ENCODE measurements at places on chromosomes 16 and 17.

GRCh38 chr16:11151885-11152629 is 103.9 kb downstream of the SOCS1 start:
- H3K4me1 ChIP-seq = peaks cover 6% of the 10 kb centered on the region
- no peak for DNase-seq
- H3K36me3 ChIP-seq = no peaks in the 10 kb centered on the region
- no peaks in the 10 kb centered on the region for H3K27me3 ChIP-seq

DNA sequence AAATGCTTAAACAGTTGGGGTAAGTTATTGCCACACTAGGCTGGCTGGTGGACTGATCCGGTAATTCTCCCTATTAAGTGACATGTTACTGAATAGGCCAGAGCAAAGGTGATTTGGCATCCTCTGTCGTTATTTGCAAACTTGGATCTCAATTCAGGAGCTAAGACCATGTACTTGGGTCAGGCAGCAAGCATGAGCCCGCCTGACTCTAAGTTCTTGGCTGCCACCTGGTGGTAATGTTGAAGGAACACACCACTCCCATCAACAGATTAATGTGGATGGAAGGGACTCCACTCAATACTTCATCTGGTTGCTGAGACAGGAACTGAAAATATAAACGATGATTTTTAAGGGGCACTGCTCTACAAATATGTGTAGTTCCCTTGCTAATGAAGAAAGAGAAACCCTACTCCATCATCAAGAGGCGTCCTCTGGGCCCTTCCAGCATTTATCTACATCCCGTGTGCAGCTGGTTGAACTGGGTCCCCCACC is 70.8 kb downstream of the EMP2 start:
- H3K36me3 ChIP-seq = no peaks in the 10 kb centered on the region
- peak; percentile 75 for DNase-seq
- H3K4me3 ChIP-seq = no peak overlapping the region
- H3K4me1 ChIP-seq = no peaks in the 10 kb centered on the region
- no peak overlapping the region for H3K27ac ChIP-seq

- DNase-seq = no peak
- no peaks in the 10 kb centered on the region for H3K36me3 ChIP-seq
- no peaks in the 10 kb centered on the region for H3K4me1 ChIP-seq
- H3K27me3 ChIP-seq = no peaks in the 10 kb centered on the region
- no peak overlapping the region for H3K4me3 ChIP-seq
- H3K27ac ChIP-seq = no peak overlapping the region
Measured at GRCh38 chr17:63486317-63487013, 9.6 kb downstream of the ACE start.

DNA sequence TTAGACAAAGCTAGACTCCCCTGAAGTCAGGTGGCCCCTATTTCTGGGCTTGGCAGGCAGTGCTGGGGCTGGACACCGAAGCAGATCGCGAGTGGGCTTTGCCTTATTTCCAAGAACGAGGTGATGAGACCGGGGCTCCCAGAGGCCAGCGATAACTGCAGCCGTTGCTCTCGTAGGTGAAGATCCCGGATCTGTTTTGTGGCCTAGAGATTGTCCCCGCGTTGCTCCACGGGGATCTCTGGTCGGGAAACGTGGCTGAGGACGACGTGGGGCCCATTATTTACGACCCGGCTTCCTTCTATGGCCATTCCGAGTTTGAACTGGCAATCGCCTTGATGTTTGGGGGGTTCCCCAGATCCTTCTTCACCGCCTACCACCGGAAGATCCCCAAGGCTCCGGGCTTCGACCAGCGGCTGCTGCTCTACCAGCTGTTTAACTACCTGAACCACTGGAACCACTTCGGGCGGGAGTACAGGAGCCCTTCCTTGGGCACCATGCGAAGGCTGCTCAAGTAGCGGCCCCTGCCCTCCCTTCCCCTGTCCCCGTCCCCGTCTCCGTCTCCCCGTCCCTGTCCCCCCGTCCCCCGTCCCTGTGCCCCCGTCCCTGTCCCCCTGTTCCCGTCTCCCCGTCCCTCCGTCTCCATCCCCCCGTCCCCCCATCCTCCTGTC is 1.5 kb upstream of the TBCD start:
- H3K4me3 ChIP-seq = no peak overlapping the region
- H3K36me3 ChIP-seq = peaks cover 11% of the 10 kb centered on the region
- peaks cover 8% of the 10 kb centered on the region for H3K27me3 ChIP-seq
- DNase-seq = no peak
- no peak overlapping the region for H3K27ac ChIP-seq

DNA sequence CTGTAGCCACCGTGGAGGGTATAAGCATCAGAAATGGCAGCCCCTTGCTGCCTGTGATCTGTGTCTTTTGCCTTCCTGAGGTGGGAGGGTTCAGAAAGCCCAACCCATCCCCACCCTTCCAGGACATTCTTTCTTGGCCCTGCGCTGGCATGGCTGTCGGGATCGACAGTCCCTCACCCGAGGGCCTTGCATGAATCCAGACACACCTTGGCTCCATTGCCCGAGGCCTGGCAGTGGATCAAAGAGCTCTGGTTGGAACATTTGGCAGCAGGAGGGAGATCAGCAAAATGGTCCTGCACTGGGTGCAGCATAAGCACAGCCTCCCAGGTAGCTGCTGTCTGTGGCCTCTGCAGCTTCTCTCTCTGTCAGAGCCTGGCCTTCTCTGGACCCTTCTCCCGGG is 246.6 kb upstream of the MAF start:
- DNase-seq = no peak
- no peak overlapping the region for H3K4me3 ChIP-seq
- H3K27ac ChIP-seq = no peak overlapping the region
- H3K27me3 ChIP-seq = no peaks in the 10 kb centered on the region
- no peaks in the 10 kb centered on the region for H3K36me3 ChIP-seq

- H3K36me3 ChIP-seq = no peaks in the 10 kb centered on the region
- H3K27ac ChIP-seq = no peak overlapping the region
- no peak for DNase-seq
Measured at GRCh38 chr17:40548982-40549685, 16.1 kb downstream of the CCR7 start.

- no peaks in the 10 kb centered on the region for H3K27me3 ChIP-seq
- H3K27ac ChIP-seq = no peak overlapping the region
- no peak overlapping the region for H3K4me3 ChIP-seq
- peaks cover 27% of the 10 kb centered on the region for H3K4me1 ChIP-seq
- DNase-seq = no peak
Measured at GRCh38 chr17:77404812-77405581, 264.2 kb downstream of the SEC14L1 start.

GRCh38 chr16:87603684-87604633 is 1.7 kb downstream of the JPH3 start:
- no peak overlapping the region for H3K27ac ChIP-seq
- peak overlapping the region; percentile 93 for H3K4me3 ChIP-seq
- DNase-seq = no peak

DNA sequence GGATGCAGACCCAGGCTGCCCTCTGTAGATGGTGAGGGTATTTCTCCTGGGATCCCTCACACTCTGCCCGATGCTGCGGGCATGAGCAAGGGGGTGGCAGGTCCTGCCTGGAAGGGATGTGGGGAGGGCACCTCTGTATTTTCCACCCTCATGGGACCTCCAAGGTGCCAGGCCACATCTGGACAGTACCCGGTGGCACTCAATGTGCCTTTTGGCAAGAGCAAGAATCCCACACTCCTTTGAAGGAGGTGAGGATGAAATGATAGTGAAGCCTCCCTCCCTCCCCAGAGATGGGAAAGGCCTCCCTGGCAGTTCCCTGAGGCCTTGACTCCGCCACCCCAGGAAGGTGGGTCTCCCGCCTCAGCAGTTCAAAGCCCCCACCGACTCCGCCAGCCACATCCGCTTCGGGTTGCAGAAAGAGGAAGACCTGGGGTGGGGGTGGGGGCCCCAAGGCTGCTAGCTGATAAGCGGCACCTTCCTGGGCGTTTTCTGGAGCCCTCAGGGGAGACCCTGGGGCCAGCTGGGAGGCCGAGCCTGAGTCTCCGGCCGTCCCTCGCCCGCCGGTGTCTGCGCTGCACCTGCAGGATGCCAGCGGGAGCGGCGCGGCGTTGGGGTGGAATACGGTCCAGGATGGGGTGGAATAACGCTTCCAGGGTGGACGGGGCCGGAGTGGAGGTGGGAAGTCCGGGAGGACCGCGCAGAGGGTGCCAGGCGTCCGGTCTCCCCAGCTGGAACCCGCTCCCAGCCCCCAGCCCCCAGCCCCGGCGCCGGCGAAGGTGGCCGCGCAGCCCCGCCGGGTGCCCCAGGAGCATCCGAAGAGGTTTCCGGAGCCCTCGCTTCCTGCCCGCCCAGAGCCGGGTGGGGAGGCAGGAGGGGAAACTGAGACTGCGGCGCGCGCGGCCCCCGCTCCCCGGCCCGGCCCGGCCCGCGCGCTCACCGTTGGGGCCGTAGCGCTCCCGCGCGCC is 718 bp downstream of the ATP2A3 start:
- H3K27ac ChIP-seq = no peak overlapping the region
- no peak overlapping the region for H3K4me3 ChIP-seq
- H3K4me1 ChIP-seq = peaks cover 4% of the 10 kb centered on the region
- peaks cover 89% of the 10 kb centered on the region for H3K27me3 ChIP-seq

- no peak overlapping the region for H3K27ac ChIP-seq
- H3K4me3 ChIP-seq = no peak overlapping the region
- no peaks in the 10 kb centered on the region for H3K27me3 ChIP-seq
- peaks cover 6% of the 10 kb centered on the region for H3K36me3 ChIP-seq
- H3K4me1 ChIP-seq = no peaks in the 10 kb centered on the region
Measured at GRCh38 chr17:63196772-63197335, 230.8 kb downstream of the TANC2 start.

DNA sequence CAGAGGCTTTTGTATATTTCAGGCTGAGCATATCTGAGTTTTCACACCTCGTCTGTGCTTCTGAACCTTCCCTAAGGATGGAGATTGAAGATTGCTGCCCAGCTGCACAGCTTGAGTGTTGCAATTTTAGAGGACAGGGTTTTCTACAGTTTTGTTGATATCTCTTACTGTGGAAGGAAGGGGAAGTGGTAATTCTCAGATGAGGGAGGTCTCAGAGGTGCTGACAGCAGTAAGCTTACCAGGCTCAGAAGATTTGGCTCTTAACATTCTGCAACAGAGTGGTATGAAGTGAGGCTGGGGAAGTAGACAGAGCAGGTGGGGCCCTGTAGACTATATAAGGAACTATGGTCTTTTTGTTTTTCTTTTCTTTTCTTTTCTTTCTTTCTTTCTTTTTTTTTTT is 45.8 kb upstream of the ARHGAP17 start:
- H3K36me3 ChIP-seq = no peaks in the 10 kb centered on the region
- no peak overlapping the region for H3K27ac ChIP-seq
- no peaks in the 10 kb centered on the region for H3K4me1 ChIP-seq
- H3K4me3 ChIP-seq = no peak overlapping the region
- DNase-seq = no peak

DNA sequence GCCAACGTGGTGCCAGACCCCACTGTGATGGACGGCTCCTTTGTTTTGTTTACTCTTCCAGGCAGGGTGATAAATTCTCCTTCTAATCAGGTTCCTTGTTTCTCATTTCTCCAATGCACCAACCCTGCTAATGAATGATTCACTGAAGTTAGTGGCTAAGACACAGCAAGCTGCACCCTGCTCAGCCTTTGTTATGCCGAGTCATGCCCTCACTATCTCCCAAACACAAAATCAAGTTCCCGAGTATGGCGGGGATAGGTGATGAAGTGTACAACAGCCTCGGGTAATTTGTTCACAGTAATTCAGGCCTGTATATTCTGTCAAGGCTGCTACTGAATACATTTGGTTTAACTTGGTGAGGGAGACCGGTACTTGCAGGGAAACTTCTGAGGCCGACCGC is 83.8 kb upstream of the HS3ST4 start:
- no peak for DNase-seq
- H3K36me3 ChIP-seq = no peaks in the 10 kb centered on the region
- H3K27ac ChIP-seq = no peak overlapping the region
- no peak overlapping the region for H3K4me3 ChIP-seq
- no peaks in the 10 kb centered on the region for H3K4me1 ChIP-seq
- H3K27me3 ChIP-seq = no peaks in the 10 kb centered on the region

DNA sequence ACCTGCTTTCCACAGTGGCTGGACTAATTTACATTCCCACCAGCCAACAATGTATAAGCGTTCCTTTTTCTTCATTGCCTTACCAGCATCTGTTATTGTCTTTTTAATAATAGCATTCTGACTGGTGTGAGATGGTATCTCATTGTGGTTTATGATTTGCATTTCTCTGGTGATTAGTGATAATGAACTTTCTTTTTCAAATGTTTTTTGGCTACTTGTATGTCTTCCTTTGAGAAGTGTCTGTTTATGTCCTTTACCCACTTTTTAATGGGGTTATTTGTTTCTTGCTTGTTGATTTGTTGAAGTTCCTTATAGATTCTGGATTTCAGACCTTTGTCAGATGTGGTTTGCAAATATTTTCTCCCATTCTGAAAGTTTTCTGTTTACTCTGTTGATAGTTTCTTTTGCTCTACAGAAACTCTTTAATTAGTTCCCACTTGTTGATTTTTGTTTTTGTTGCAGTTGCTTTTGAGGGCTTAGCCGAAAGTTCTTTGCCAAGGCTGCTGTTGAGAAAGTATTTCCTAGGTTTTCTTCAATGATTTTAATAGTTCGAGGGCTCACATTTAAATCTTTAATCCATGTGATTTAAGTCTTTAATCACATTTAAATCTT is 26.8 kb downstream of the ITGAM start:
- no peak overlapping the region for H3K27ac ChIP-seq
- no peak overlapping the region for H3K4me3 ChIP-seq
- H3K4me1 ChIP-seq = no peaks in the 10 kb centered on the region
- no peak for DNase-seq
- H3K36me3 ChIP-seq = no peaks in the 10 kb centered on the region
- no peaks in the 10 kb centered on the region for H3K27me3 ChIP-seq

DNA sequence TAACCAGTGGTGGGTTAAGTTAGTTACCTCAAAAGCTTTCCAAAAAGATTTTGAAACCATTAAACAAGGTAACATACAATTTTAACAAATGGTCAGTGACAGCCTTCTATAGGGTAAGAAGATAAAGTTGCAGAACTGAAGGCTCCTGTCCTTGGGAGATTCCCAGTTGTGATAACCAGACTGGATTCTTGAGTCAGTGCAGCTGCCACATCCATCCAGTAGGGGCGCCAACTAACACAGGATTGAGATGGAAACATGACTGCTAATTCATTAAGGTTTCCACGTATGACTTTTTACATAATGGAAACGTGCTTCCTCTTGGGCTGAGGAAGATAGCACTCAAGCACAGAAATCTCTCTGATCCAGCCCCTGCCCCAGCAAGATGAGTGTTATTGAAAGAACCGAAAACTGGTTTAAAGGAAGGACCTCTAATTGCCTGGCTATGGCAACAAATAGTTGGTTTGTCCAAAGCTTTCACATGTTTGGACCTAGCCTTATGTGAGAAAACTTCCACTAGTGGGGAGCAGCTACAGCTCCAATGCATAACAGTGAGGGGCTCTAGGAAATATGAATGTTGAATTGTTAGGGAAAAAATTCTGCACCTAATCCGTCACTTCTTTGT is 269.8 kb upstream of the MYOCD start:
- H3K4me1 ChIP-seq = no peaks in the 10 kb centered on the region
- no peaks in the 10 kb centered on the region for H3K36me3 ChIP-seq

DNA sequence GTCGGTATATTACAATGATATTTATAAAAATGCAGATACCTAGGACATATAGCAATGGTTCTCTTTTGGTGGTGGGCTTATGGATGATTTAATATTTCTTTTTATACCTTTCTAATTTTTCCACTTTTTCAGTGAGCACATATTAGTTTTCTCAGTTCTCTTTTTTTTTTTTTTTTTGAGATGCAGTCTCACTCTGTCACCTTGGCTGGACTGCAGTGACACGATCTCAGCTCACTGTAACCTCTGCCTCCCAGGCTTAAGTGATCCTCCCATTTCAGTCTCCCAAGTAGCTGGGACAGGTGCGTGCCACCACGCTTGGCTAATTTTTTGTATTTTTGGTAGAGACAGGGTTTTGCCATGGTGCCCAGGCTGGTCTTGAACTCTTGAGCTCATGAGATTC is 15.1 kb downstream of the MAP3K14 start:
- H3K36me3 ChIP-seq = no peaks in the 10 kb centered on the region
- no peak for DNase-seq
- H3K27me3 ChIP-seq = no peaks in the 10 kb centered on the region
- no peak overlapping the region for H3K4me3 ChIP-seq

Measured in neuronal stem cell (in vitro differentiated cells).